Vein endothelial cell (primary cell): ENCODE measurements at places on chromosomes 3 and 15. TPM values are rescaled to one million over a fixed set of nuclear protein-coding genes. Genes with fewer than 3 reads are reported as not detected.

The LYZL4 gene
- total RNA-seq, result not detected in 2 replicates

The SLC2A2 gene
- total RNA-seq, result not detected in 2 replicates

The CPEB1 gene
- not detected in 2 replicates for total RNA-seq

The FEZF2 gene
- total RNA-seq, result not detected in 2 replicates

The SCAANT1 gene
- total RNA-seq, result not detected in 2 replicates

The NR1I2 gene
- 0.38 TPM in 1 of 2 replicates, not detected in the other for total RNA-seq

The ADGRG7 gene
- total RNA-seq, result not detected in 2 replicates

The PIK3CA gene
- total RNA-seq, result 29.7 and 33.1 TPM in 2 replicates

The PRTG gene
- 2.3 and 5.3 TPM in 2 replicates for total RNA-seq

The SCN11A gene
- under 0.01 and 0.10 TPM in 2 replicates for total RNA-seq

The SAXO2 gene
- total RNA-seq, result 0.33 and 1.8 TPM in 2 replicates

The OSBPL10 gene
- 32.7 and 55.8 TPM in 2 replicates for total RNA-seq

The ABHD10 gene
- total RNA-seq, result 27.8 and 31.3 TPM in 2 replicates

The CTXND1 gene
- not detected in 2 replicates for total RNA-seq

The PXYLP1 gene
- total RNA-seq, result 0.65 and 0.86 TPM in 2 replicates

The APOD gene
- 5.7 and 7.2 TPM in 2 replicates for total RNA-seq

The SPINT1 gene
- 3.2 and 5.2 TPM in 2 replicates for total RNA-seq

The TRAT1 gene
- not detected in 2 replicates for total RNA-seq

The BUB1B gene
- 14.0 and 28.1 TPM in 2 replicates for total RNA-seq

The NMNAT3 gene
- 0.65 and 0.76 TPM in 2 replicates for total RNA-seq

The PPP1R2 gene
- total RNA-seq, result 114 and 127 TPM in 2 replicates

The RTP1 gene
- total RNA-seq, result not detected in 2 replicates

The PAQR9 gene
- total RNA-seq, result not detected in 2 replicates

The CACNA1D gene
- not detected in 2 replicates for total RNA-seq

The IFT122 gene
- total RNA-seq, result 22.4 and 25.5 TPM in 2 replicates

The BCHE gene
- 3.8 and 11.1 TPM in 2 replicates for total RNA-seq

The GRIP2 gene
- not detected in 2 replicates for total RNA-seq

The KIF23 gene
- total RNA-seq, result 14.0 and 37.2 TPM in 2 replicates

The GP5 gene
- total RNA-seq, result not detected in 2 replicates

The HYAL1 gene
- total RNA-seq, result 2.8 and 3.9 TPM in 2 replicates

The NEK10 gene
- 2.3 and 11.6 TPM in 2 replicates for total RNA-seq

The PSTPIP1 gene
- not detected in 2 replicates for total RNA-seq

The AADACL2 gene
- total RNA-seq, result not detected in 2 replicates

The PCNP gene
- total RNA-seq, result 69.6 and 84.5 TPM in 2 replicates

The CRYGS gene
- 1.3 TPM in 2 replicates for total RNA-seq
